ENCODE measurements at places on chromosomes 6 and 20. TPM values are rescaled to one million over a fixed set of nuclear protein-coding genes. Genes with fewer than 3 reads are reported as not detected.

The PHACTR3 gene
- 0.14 TPM for total RNA-seq

- no peaks in the 10 kb centered on the region for H3K36me3 ChIP-seq
- H3K4me1 ChIP-seq: no peaks in the 10 kb centered on the region
- no peak for DNase-seq
These were observed 1.0 kb downstream of the TSHZ2 start for GRCh38 chr20:52972965-52973819.

- no peak for DNase-seq
- H3K4me3 ChIP-seq: peak overlapping the region; percentile 73
- no peaks in the 10 kb centered on the region for H3K27me3 ChIP-seq
- H3K4me1 ChIP-seq: peaks cover 18% of the 10 kb centered on the region
- no peaks in the 10 kb centered on the region for H3K36me3 ChIP-seq
These were observed 1.1 kb downstream of the RNF144B start for GRCh38 chr6:18388271-18388670.

GRCh38 chr6:63923139-63923739 lies 287.6 kb downstream of the PHF3 start:
- no peaks in the 10 kb centered on the region for H3K27me3 ChIP-seq
- no peak overlapping the region for H3K4me3 ChIP-seq
- no peak overlapping the region for H3K27ac ChIP-seq
- no peaks in the 10 kb centered on the region for H3K4me1 ChIP-seq
- peak; percentile 20 for DNase-seq

GRCh38 chr6:155894758-155895157 lies 439.1 kb upstream of the NOX3 start:
- H3K27ac ChIP-seq: no peak overlapping the region
- DNase-seq: no peak
- H3K4me3 ChIP-seq: no peak overlapping the region
- H3K4me1 ChIP-seq: no peaks in the 10 kb centered on the region

The IL17A gene
- not detected for total RNA-seq

The NFKBIL1 gene
- 20.4 TPM for total RNA-seq

DNA sequence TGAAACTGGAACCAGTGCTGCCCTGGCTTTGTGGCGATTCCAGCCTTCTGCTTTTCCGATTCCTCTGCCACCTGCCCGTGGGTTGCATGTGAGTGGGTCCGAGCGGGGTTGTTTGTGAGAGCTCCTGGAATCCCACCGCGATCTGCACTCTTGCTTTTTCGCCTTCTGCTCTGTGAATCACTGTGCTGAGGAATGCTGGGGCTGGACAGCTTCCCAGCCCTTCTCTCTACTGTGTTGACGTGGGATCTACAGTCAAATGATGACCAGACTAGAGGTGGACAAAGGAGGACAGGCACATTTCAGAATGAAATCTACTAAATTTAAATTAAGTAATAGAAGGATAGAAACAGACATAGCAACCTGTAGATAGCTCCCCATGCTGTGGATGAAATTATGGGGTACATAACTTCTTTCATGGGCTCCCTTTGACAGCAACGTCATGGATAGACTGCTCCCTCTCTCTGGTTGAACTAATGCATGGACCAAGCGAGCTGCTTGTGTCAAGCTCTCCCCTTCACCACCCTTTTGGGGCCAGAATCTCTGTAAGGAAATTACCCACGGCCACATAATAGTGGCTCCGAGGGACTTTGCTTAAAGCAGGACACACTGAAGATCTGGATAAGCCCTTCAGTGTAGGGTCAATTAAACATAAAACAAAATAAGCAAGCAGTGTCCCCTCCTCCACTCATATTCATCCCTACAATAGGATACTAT lies 2.0 kb downstream of the FNDC1 start:
- peak overlapping the region; percentile 54 for H3K4me3 ChIP-seq
- H3K27ac ChIP-seq: no peak overlapping the region
- DNase-seq: peak; percentile 86
- H3K4me1 ChIP-seq: peaks cover 21% of the 10 kb centered on the region

GRCh38 chr6:64520050-64520449 lies 884.4 kb downstream of the PHF3 start:
- H3K27me3 ChIP-seq: no peaks in the 10 kb centered on the region
- no peaks in the 10 kb centered on the region for H3K36me3 ChIP-seq
- H3K4me3 ChIP-seq: no peak overlapping the region
- H3K27ac ChIP-seq: peak overlapping the region; percentile 48
- H3K4me1 ChIP-seq: peaks cover 15% of the 10 kb centered on the region
- DNase-seq: peak; percentile 93

The LY6G6C gene
- 0.66 TPM for total RNA-seq

GRCh38 chr6:37537548-37537947 lies 37.9 kb upstream of the CCDC167 start:
- H3K4me1 ChIP-seq: peaks cover 17% of the 10 kb centered on the region
- H3K27me3 ChIP-seq: peaks cover 14% of the 10 kb centered on the region
- no peak overlapping the region for H3K27ac ChIP-seq
- no peak overlapping the region for H3K4me3 ChIP-seq
- H3K36me3 ChIP-seq: no peaks in the 10 kb centered on the region
- DNase-seq: no peak

The TOMM6 gene
- total RNA-seq: 159 TPM

The CGAS gene
- total RNA-seq: 0.16 TPM

DNA sequence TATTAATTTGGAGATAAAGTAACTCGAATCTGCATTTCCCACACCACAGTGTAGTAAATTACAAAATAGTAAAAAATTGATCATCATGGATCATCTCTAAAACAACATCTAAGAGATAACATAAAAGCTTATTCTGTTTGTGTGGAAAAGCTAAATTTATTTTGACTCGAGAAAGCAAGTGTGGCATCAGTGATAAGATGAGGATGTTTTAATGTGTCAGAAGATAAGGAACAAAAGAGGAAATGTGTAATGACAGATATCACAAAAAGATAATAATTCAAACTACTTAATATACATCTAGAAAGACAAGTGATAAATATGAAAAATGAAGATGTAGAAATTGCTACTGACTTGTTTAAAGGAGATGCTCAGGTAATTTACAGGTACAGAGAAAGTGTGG lies 74.1 kb downstream of the DNAH8 start:
- H3K27me3 ChIP-seq: no peaks in the 10 kb centered on the region
- DNase-seq: no peak
- no peak overlapping the region for H3K4me3 ChIP-seq
- no peaks in the 10 kb centered on the region for H3K36me3 ChIP-seq
- H3K27ac ChIP-seq: no peak overlapping the region

DNA sequence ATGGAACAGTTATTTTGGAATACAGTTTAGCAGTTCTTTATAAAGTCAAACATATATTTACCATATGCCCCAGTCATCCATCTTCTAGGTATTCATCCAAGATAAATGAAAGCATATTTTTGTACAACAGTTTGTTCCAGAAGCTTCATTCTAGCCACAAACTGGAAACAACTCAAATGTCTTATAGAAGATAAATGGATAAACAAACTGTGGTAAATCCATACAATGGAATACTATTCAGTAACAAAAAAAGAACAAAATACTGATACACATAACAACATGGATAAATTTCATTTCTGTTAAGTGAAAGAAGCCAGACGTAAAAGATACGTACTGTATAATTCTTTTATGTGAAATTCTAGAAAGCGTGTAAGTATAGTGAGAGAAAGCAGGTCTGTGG lies 167.0 kb upstream of the AHI1 start:
- DNase-seq: no peak
- H3K27ac ChIP-seq: no peak overlapping the region
- peaks cover 8% of the 10 kb centered on the region for H3K4me1 ChIP-seq

DNA sequence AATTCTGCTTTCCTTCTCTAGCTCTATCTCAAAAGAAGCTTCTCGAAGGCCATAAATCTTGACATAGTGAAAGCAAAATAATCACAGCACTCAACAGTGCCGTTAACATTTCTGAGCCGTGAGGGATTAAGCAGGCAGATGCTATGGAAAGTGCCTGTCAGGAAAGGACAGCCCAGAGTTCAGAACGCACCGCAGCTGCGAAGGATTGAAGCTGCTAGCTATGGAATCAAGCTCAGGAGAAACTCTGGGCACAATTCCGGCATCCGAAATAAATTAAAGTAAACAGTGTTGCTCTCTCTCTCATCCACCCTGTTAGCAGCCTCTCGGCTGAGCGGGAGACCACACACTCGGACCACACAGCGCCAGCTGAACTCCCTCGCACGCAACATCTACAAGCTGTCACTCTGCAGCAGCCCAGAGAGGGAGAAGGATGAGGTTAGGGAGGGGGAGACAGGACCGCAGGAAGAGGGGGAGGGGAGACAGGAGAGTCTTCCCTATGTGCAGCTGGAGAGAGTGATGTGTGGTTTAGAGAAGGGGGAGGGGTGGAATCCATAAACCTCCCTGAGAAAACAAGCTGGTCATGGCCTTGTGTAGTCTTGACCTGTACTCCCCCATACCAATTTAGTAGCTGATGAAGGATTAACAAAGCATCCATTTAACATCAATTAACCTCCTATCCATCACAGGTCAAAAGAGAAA lies 9.0 kb downstream of the EXOC2 start:
- peak overlapping the region; percentile 53 for H3K4me3 ChIP-seq
- no peaks in the 10 kb centered on the region for H3K36me3 ChIP-seq
- peak; percentile 95 for DNase-seq
- no peaks in the 10 kb centered on the region for H3K27me3 ChIP-seq

- H3K4me1 ChIP-seq: peaks cover 32% of the 10 kb centered on the region
- H3K27ac ChIP-seq: peak overlapping the region; percentile 79
- no peaks in the 10 kb centered on the region for H3K36me3 ChIP-seq
- H3K27me3 ChIP-seq: no peaks in the 10 kb centered on the region
- DNase-seq: peak; percentile 67
These were observed 52.9 kb upstream of the SLC22A16 start for GRCh38 chr6:110529355-110529754.

The PAQR8 gene
- 1.2 TPM for total RNA-seq

- no peaks in the 10 kb centered on the region for H3K4me1 ChIP-seq
- no peaks in the 10 kb centered on the region for H3K27me3 ChIP-seq
- H3K27ac ChIP-seq: no peak overlapping the region
These were observed 1.9 kb downstream of the FAM135A start for GRCh38 chr6:70415247-70415646.

GRCh38 chr6:43609402-43609801 lies 19.7 kb downstream of the GTPBP2 start:
- peaks cover 3% of the 10 kb centered on the region for H3K4me1 ChIP-seq
- no peak overlapping the region for H3K4me3 ChIP-seq
- H3K27ac ChIP-seq: no peak overlapping the region
- H3K36me3 ChIP-seq: peaks cover 37% of the 10 kb centered on the region

DNA sequence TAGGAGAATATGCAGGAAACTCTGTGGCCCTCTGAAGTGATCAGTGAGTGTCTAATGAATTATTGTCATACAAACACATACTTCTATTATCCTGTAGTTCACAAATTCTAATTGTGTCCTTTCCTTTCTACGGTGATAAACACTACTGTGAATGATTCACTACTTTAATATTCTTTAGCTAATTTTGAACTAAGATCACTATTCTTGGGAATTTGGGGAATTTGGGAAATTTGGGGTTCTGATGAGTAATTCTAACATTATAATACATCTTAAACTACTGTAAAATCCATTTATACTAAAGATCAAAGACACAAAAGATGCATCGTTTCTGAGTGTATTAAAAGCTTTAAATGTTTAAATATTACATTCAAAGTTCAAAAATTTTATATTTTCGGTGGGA lies 1287.2 kb upstream of the CITED2 start:
- H3K4me1 ChIP-seq: peaks cover 4% of the 10 kb centered on the region
- no peaks in the 10 kb centered on the region for H3K27me3 ChIP-seq
- peak; percentile 54 for DNase-seq

DNA sequence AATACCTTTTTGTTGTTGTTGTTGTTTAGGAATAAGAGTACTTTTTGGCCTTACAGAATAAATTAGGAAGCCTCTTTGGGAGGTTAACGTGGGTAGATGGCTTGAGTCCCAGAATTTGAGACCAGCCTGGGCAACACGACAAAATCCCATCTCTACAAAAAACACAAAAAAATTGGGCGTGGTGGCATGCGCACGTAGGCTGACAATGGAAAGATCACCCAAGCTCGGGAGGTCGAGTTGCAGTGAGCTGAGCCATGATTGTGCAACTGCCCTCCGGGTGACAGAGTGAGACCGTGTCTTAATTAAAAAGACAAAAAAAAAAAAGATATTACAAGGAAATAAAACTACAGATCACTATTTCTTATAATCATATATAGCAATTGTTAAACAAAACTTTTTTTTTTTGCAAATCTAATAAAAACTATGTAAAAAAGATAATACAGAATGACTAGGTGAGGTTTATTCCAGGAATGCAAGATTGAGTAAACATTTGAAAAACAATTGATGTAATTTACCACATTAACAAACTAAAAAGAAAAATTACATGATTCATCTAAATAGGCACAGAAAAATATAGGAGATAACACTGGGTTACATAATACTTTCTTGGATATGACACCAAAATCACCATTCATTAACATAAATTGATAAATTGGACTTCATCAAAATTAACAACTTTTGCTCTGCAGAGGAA lies 43.6 kb upstream of the ASCC3 start:
- no peak overlapping the region for H3K27ac ChIP-seq
- no peaks in the 10 kb centered on the region for H3K36me3 ChIP-seq
- H3K27me3 ChIP-seq: no peaks in the 10 kb centered on the region
- no peak for DNase-seq

GRCh38 chr6:110530671-110531070 lies 54.3 kb upstream of the SLC22A16 start:
- no peak for DNase-seq
- no peak overlapping the region for H3K4me3 ChIP-seq
- H3K27me3 ChIP-seq: no peaks in the 10 kb centered on the region
- no peaks in the 10 kb centered on the region for H3K36me3 ChIP-seq
- H3K27ac ChIP-seq: peak overlapping the region; percentile 79

The KIF13A gene
- total RNA-seq: 38.4 TPM

The PLAGL1 gene
- total RNA-seq: 20.3 TPM

The PRRT1 gene
- 0.67 TPM for total RNA-seq

GRCh38 chr6:131756039-131756438 lies 45.2 kb upstream of the CTAGE9 start:
- peak overlapping the region; percentile 67 for H3K27ac ChIP-seq
- no peak for DNase-seq
- H3K27me3 ChIP-seq: no peaks in the 10 kb centered on the region
- H3K36me3 ChIP-seq: no peaks in the 10 kb centered on the region
- peaks cover 30% of the 10 kb centered on the region for H3K4me1 ChIP-seq
- no peak overlapping the region for H3K4me3 ChIP-seq

GRCh38 chr20:32191873-32192272 lies 15.7 kb downstream of the PLAGL2 start:
- H3K4me1 ChIP-seq: peaks cover 12% of the 10 kb centered on the region
- H3K27ac ChIP-seq: no peak overlapping the region
- H3K36me3 ChIP-seq: peaks cover 9% of the 10 kb centered on the region
- H3K27me3 ChIP-seq: no peaks in the 10 kb centered on the region
- H3K4me3 ChIP-seq: no peak overlapping the region
- DNase-seq: peak; percentile 33

The DEFB132 gene
- total RNA-seq: not detected

GRCh38 chr6:165308926-165309731 lies at the start of gene C6orf118:
C6orf118 (minus strand) TSS chr6:165309605; CDS start chr6:165309586, 19 bp downstream.
- peak within 1 kb of the TSS; percentile 68 for H3K4me3 ChIP-seq
- H3K36me3 ChIP-seq: no peaks in the 10 kb centered on the region
- DNase-seq: peak; percentile 65
- no peak within 1 kb of the TSS for H3K27ac ChIP-seq
- H3K27me3 ChIP-seq: no peaks in the 10 kb centered on the region
